ENCODE measurements at places on chromosomes 5 and 9.

- DNase-seq = no peak
These were observed 157.9 kb downstream of the ALDH1A1 start for GRCh38 chr9:72794946-72795345.

DNA sequence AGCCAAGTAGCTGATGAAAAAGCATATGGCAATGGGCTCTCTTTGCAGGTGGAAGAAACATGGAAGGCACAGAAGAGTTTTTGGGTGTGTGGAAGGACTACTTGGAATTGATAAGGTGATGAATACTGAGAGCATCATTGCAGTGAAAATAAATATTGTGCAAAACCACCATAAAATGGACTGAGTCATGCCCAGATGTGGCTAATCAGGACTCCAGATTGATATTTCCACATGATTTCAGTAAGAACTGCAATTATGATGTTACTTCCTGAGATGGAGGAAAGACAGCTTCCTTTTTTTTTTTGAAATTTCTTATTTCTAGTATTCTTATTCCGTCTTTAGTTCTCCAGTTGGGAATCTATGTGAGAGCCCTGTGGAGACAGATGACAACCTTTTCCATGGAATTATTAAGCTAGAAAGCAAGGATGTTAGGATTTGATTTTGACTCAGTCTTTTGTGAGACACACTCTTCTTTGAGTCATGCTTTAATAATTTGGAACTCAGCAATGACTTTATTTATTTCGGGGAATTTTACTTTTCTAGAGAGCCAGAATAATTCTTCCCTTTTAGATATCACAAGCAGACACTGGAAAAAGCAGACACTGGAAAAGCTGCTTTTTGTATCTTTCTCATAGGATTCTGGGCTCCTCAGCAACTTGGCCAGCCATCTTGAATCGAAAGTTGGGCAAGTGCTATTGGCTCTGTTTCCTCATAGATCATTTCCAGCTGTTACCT is 94.2 kb upstream of the VCAN start:
- DNase-seq = no peak

GRCh38 chr9:22308177-22308576 is 138.4 kb upstream of the DMRTA1 start:
- DNase-seq = no peak

- no peak for DNase-seq
These were observed 811.6 kb downstream of the TLE4 start for GRCh38 chr9:80383331-80383730.

- no peak for DNase-seq
These were observed 347.2 kb upstream of the MEF2C start for GRCh38 chr5:89230178-89230577.

DNA sequence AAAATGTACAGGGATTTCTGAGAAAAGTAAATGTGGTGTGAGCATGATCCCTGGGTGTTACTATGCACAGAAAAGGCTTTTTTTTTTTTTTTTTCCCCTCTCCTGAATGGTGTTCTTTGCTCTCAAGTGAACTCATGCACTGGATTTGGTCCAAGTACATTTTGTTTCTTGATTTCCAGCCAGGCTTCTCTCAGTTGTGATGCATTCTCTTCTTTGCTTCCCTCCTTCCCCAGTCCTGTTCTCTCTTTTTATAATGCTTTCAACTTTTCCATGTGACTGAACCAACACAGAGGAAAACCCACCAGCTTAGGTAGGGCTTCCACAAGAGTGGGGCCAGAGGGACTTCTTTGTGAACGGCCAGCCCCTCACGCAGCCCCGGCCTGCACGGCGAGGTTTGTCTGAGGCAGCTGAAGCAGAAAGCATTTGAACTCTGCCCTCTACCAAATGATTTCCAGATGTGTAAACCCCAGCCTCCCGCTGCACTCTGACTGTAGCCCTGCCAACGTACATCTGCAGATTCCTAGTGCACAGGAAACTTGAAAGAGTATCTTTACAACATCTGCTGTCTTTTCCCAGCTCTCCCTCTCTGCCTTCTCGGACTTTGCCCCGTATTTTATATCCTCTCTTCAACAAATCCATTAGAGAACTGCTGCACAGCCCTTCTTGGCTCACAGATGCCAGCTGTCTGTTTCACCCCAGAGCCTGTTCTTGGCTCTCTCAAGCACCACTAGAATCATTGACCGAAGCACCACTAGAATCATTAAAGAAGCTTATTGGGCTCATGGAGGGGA is 71.8 kb upstream of the CD180 start:
- DNase-seq = no peak

DNA sequence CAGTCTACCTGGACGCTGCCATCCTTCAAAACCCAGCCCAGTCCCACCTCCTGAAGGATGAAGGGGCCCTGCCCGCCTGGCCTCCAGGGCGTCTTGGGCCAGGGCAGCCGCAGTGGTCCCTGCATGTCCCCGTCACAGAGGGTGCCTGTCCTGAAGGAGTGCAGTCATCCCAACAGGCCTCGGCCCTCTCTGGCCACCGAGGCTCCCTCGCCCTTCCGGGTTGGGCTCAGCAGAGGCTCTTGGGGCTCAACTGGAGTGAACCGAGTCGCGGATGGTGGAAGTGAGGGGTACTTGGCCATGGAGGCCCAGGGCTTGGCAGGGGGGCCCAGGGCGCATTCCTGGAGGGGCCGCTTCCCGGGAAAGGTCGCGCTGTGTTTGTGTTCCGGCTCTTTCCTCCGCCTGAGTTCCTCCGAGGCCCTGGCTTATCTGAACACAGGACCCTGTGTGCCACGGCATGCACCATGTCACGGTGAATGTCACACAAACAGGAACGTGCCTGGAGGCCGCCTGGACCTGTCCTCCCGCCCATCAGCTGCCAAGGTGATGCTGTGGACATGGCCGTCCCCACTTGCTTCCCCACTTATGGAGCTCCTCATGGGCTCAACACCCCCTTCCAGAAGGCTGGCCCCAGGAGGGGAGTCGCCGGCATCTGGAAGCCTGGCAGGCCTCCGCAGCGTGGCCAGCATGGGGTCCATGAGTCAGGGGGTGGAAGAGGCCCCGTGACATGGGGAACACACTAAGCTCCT is 25.7 kb upstream of the OBP2B start:
- no peak for DNase-seq

DNA sequence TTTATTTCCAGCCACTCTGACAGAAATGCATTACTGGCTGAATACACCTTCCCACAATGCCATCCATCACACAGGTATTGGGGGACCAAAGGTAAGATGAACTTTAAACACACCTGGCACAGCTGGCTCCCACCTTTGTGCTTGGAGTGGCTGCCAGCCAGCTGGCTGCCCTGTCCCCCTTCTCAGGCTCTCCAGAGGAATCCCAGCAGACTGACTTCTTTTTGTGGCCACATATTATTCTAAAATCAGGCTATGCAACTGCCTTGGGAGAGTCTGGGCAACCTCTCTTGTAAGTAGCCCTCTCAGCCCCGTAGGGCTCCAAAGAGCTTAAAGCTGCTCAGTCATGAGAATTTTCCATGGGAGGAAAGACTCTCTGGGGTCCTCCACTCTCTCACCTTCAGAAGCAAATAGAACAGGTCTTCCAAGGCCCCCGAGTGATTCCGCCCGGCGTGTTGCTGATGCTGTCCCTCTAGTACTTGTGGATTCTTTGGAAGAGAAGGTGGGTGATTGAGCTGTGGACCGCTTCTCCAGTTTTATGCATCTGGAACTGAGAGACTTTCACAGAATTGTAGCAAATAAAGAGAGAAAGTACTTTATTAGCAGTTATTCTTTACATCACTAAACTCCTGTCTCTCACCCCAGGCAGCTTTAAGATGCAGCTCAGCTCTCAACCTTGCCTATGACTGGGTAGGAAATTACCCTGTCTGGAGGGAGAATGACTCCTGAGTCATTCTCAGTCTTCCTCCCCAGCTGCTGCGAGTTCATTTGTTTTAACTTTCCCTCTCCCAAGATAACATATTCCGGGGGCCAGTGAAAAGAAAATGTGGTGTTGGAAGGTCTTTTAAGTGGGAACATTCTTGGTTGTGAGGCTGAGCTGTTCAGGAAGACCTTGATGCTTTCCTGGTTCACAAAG is 159.4 kb upstream of the PITX1 start:
- DNase-seq = no peak

GRCh38 chr9:137372693-137373610 is 50.0 kb downstream of the EXD3 start:
- no peak for DNase-seq

DNA sequence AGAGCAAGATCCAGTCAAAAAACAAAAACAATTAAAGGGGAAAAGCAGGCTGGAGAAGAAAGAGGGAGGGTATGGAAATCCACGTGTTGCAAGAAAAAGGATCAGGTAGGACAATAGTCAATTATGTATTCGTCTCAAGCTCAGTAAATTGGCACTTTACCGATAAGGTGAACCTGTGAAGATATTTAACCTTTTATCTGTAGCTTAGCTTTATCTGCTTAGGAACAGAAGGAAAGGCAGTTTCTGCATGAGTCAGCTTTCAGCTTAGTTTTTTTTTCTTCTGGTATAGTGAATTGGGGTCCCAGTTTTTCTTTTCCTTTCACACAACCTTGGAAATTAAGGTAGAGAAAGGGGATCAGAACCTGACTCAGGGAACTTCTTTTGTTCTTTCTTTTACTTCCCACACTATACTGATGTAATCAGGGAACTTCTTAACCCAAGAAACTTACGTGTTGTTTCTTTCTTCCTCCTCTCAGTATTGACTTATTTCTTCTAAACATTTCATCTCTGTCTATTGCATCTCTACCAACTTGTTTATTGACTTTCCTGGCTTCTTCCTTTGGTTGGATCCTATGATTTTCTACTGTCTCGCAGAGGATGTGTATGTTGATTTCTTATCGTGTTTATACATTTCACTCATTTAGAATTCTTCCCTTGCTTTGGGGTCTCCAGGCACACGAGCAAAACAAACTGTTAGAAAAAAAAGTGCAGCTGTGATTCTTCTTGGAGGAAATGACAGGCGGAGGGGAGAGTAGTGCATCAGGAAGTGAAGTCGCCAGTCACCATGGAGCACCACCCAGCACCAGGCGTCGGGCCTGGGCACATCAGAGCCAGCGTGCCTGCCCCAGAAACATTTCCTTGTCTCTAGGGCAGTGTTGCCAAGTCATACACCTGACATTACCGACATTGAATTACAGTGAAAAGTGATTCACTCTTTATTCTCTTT is 123.0 kb upstream of the LHFPL2 start:
- no peak for DNase-seq

DNA sequence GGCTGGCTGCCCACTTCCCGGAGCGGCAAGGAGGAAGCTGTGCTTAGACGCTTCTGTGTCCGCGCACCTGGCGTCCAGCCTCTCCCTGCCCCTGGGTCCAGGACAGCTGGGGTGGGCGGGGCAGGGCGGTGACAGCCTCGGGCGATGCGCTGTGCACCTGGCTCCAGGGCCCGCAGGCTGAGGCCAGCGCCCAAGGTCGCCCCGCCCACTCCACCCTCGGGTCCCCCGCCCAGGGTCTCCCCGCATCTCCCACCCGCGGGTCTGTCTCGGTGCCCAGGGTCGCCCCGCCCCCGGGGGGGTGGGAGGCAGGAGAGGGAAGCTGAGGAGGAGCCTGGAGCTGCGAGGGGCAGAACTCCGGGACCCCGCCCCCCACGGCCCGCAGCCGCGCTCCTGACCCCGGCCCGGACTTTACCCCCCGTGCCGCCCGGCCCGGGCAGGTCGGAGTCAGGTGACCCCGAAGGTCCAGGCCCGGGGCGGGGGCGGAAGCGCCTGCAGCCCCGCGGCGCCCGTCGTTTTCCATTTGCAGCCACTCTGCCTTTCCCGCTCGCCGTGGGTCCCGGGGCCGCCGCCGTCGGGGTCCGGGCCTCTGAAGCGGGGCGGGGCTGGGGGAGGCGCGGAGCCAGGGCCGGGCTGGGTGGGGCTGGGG is at the start of gene ENTPD8:
Gene ENTPD8 (minus strand): TSS at position 69 of the 646 bp plus-strand sequence. CDS start 3,072 bp downstream, outside the sequence.
- DNase-seq = no peak

- no peak for DNase-seq
These were observed 158.3 kb downstream of the GIN1 start for GRCh38 chr5:102961671-102962070.

DNA sequence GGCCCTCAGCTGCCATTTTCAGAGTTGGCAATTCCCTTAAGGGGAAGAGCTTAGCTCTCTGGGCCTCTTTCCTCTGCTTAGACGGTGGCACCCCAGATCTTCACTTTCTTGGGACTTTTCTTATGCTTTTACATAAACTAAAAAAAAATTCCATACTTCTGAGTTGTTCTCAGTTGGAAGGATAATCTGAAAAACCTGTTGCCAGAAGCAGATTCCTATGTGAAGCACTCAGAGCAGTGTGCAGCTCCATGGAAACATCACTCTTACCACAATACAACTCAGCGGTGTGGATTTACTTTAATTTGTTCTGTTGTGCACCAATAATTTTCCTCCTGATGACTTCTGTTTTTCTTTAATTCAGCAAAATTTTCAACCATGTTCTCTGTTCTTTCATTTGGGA is 44.1 kb upstream of the MROH2B start:
- no peak for DNase-seq

DNA sequence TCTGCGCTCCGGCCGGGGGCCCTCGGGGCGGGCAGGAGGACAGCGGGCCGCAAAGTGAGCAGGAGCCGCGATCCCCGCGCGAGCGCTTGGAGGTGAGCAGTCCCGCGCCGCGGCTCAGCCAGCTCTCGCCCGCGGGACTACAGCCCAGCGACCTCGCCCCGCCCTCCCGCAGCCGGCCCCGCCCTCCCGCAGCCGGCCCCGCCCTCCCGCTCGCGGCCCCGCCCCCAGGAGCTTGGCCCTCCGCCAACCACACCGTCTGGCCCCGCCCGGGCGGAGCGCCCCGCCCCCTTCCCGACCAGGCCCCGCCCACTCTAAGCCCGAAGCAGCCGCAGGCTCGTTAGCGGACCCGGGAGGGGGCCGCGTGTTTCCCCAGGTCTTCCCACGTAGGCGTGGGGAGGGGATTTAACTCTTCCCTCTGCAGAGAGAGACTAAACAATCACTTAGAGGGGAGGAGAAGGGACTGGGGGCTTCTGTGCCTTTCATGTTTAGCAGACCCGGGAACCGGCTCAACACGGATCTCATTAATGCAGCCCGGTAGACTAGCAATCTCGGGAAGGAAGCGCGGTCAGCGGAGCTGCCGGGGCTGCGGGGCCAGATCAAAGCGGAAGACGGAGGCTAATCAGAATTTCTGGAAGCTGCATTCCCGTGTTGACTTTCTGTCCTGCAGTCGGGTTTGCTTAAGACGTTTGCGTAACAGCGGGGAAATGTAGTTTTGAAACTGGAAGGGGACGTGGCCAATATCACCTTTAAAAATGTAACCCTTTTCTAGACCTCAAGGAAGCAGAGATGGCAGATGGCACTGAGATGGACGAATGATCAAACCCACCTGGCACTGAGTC is at the start of gene MYO10:
Gene MYO10 (minus strand): TSS at position 139 of the 839 bp plus-strand sequence. CDS start 480 bp downstream, outside the sequence.
- DNase-seq = peak; percentile 20

DNA sequence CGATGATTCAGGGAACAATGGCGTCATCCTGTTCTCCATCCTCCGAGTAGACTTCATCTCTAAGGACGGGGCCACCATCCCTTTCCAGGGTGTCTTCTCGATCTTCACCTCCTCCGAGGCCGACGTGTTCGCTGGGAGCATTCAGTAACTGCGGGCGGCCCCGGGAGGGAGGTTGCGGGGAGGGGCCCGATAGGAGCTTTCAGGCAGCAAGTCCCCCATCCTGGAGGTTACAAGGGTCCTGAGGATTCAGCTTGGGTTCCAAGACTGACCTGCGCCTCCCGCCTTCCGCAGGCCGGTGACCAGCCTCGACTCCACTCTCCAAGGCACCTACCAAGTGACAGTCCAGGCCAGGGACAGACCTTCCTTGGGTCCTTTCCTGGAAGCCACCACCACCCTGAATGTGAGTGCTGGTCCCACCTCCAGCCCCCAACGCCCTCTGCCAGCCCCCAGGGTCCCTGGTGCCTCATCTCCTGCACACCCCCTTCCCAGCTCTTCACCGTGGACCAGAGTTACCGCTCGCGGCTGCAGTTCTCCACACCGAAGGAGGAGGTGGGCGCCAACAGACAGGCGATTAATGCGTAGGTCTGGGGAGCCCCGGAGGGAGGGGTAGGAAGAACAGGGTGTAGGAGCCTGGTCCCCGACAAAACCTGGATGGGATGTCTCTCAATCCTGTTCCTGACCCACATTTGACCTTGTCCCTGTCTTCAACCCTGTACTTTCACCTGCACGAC is 20.8 kb downstream of the GPRIN1 start:
- DNase-seq = no peak
